Myocyte (in vitro differentiated cells): ENCODE measurements at places on chromosomes 4 and X. TPM values are rescaled to one million over a fixed set of nuclear protein-coding genes. Genes with fewer than 3 reads are reported as not detected.

DNA sequence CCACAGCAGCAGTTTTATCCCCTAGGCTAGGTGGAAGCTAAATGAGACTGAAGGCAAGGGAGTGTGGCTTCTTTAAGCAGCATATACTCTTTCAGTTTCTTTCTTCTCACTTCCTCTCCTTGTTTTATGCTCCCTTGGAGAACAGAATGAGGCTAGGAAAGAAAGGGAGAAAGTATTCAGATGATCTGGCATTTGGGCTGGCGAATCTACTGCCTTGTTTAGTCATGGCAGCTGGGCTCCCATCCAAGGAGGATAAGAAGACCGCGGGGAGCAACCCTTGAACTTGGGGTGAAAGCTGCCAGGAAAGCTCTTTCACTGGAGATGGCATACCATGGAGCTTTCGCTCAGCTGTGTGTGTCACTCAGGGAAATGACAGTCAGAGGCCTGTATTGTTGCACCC lies 72.1 kb downstream of the ARHGEF38 start:
- peak; percentile 99 for DNase-seq

GRCh38 chrX:64093761-64094160 lies 111.7 kb downstream of the AMER1 start:
- peak; percentile 14 for DNase-seq

DNA sequence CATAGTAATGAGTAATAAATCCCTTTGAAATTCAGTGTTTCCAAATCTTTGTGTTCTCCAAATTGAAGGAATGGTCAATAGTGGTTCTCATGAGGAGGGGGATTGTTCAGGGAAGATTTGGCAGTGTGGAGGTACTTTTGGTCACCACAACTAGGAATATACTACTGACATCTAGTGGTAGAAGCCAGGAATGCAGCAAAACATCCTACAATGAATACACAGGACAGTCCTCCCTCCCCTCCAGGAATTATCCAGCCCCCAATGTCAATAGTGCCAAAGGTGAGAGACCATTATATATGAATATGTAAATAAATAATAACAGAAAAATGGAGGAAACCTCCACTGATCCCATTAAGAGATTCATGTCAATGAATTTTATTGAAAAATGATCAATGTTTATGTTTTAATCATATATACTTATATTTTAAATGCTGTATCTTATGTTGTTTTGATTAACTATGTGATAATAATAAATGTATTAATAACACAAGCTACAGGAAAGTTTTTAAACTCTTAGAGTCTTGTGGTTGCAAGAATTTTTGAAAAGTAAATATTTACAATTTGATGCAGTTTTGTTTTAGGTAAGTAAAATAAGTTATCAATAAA lies 14.4 kb upstream of the FAM9A start:
- peak; percentile 47 for DNase-seq

MGARP gene
- total RNA-seq = 0.31 and 0.45 TPM in 2 replicates

FAM9C gene
- total RNA-seq = 0.40 and 6.3 TPM in 2 replicates
